Stimulated activated CD8-positive, alpha-beta memory T cell treated with anti-CD3 and anti-CD28 coated beads, Interleukin-15, amount 100 ng/mL, for 24 hours (primary cell): ENCODE measurements at places on chromosomes 6 and 20.

DNA sequence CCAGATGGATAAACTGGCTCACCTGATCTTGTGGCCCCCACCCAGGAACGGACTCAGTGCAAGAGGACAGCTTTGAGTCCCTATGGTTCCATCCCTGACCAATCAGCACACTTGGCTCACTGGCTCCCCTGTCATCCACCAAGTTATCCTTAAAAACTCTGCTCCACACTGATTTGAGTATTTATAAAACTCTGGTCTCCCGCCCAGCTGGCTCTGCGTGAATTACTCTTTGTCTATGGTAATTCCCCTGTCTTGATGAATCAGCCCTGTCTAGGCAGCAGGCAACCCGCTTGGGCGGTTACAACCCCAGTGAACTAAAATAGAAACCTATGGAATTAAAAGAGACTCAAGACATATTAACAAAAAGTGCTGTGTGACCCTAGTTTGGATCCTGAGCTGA lies 38.1 kb upstream of the CD83 start:
- DNase-seq: no peak

- DNase-seq: no peak
Observed at GRCh38 chr6:106997392-106998158, 23.0 kb upstream of the CD24 start.

DNA sequence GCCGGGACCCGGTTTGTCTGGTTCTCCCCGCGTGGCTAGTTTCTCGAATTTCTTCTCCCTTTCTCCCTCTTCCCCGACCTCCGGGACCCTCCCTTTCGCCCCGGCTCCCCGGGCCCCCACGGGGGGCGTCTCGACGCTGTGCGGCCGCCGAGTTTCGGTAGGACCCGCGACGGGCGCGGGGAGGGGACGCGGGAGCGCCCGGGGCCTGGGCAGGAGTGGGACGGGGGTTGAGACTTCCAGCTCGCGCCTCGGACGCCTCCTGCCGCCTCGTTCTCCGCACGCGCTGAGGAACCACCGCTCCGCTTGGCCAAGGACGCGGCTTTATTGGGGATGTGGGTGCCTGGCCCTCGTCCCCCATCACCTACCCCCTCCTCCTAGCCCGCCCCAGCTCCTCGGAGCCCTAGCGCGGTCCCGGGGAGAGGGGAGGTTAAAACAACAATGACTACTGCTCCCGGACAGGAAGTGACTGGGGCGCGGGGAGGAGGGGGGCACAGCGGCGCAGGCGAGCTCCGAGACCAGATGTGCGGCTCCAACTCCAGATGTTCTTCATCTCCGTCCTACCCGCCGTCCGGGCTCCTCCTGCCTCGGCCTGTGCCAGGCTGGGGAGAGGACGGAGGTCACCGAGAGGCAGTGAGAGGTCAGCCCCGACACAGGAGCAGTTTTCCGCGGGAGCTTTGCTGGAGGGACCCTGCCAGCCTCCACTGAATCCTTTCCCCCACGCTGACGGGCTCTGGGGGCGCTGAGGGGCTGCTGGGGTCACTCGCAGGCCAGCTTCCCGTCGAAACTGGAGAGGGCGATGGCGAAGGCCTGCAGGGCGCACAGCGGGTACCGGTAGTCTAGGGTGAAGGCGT lies 917 bp upstream of the TEAD3 start:
- no peak for DNase-seq

DNA sequence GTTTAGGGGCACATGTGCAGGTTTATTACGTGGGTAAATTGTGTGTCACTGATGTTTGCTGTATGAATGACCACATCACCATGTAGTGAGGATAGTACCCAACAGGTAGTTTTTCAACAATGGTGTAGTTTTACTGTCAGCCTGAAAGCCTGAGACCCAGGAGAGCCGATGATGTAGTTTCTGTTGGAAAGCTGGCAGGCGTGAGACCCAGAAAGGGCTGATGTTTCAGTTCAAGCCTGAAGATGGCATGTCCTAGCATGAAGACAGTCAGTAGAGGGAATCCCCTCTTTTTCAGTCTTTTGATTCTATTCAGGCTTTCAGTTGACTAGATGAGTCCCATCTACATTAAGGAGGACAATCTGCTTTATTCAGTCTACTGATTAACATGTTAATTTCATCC lies 96.7 kb downstream of the KLHL32 start:
- no peak for DNase-seq

GRCh38 chr6:54899986-54900385 lies 53.4 kb downstream of the FAM83B start:
- DNase-seq: no peak

DNA sequence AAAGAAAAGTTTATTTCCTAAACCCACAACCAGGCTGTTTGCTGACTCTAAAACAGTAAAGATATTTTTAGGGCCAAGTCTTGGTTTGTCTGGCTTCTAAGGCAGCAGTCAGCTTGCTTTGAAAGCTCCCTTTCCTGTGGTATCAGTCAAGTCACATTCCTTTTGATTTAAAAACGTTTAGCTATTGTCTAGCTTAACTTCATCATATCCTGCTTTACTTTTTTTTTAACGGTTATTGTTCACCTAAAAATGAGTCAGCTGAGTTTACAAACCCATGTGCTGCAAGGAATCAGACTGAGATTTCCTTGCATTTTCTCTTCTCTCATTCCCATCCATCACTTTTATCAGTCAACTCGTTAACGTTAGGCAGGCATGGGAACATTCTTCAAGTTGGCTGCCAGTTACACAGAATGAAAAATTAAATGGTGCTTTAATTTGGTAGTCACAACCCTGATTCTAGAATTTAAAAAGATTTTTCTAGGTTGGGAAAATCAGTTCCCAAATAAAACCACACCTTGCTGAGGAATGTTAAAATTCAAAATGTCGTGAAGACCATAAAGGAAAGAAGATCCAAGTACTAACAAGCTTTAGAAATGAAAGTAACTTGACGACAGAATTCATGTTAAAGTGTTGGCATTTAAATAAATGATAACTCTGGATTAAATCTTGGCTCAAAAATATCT lies 45.9 kb downstream of the ELOVL5 start:
- DNase-seq: no peak

- no peak for DNase-seq
Observed at GRCh38 chr20:17202673-17203072, 24.2 kb upstream of the PCSK2 start.

- DNase-seq: no peak
Observed at GRCh38 chr6:107692351-107692750, 131.8 kb downstream of the SCML4 start.
